Adipocyte (in vitro differentiated cells): ENCODE measurements at places on chromosomes 7 and 10.

DNA sequence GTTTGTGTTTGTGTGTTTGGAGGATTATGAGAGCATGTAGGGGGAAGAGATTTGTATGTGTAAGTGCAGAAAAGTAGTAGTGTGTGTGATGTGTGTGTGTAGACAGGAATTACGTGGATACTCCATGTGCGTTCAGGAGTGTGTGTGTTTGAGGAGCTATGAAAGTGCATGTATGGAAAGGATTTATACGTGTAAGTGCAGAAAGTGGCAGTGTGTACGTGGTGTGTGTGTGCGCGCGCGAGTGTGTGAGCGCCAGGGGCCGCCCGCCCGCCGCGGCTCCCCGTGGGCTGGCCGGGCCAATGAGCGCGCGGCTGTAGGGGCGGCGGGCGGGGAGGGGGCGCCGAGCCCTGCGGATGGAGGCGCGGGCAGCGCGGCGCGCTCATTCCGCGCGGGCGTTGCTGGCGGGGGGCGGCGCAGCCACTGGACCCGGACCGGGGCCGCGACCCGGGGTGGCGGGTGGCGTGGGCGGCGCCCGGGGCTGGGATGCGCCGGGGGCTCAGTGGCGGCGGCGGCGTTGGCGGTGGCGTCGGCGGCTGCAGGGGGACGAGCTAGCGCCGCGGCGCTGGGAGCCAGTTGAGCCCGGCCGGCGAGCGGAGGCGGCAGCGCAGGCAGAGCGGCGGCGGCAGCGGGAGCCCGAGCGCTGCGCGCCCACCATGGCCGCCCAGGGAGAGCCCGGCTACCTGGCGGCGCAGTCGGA is at the start of gene BICC1:
TSS of gene BICC1 (plus strand) at position 382 of the 697 bp plus-strand sequence. CDS start at position 654, 272 bp downstream.
- peak; percentile 88 for DNase-seq

- no peak for DNase-seq
These were observed 546.3 kb downstream of the SDK1 start for GRCh38 chr7:3847336-3847735.

- no peak for DNase-seq
These were observed 231.7 kb downstream of the USP6NL start for GRCh38 chr10:11379771-11380170.

- peak; percentile 92 for DNase-seq
These were observed 809 bp downstream of the C10orf143 start for GRCh38 chr10:130109796-130110245.

DNA sequence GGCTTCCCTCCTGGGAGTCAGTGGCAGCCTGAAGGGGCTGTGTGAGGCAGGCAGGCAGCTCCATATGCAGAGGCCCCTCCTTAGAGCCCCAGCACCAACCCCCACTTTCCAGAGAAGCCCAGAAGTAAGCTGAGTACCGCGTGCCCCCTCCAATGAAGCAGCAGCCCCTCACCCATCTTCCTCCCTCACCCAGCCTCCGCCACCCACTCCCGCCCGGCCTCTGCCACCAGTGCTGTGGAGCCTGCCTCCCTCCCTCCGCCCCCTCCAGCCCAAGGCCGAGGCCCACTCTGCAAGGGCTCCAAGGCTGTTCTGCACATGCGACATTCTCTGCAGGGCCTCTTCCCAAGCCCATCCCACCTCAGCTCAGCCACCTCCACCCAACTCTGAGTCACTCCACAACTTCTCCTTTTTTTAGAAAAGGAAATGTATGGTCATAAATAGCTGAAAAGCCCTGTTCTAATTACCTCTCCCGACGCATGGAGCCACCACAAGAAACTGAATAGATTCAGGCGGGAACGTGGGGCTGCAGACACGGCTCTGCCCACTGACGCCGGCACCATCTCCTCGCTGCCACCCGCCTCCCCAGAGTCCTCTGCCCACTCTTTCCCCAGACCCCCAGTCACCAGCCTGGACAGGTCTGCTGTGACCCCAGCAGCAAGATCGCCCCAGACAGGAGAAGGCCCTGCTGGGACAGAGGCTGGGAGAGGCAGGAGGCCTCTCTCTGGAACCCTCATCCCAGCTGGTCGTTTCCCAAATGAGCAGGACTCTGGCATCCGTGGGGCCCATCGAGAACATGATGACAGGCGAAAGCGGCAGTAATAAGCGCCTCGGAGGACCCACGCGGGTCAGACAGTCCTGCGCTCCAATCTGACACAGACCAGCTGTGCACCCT is 213.9 kb downstream of the MAD1L1 start:
- DNase-seq, result peak; percentile 80

GRCh38 chr10:25725917-25726716 is 207.9 kb upstream of the MYO3A start:
- peak; percentile 66 for DNase-seq

- DNase-seq, result no peak
These were observed 49.6 kb upstream of the ADO start for GRCh38 chr10:62754963-62755362.

GRCh38 chr10:92131275-92131820 is 159.5 kb downstream of the CPEB3 start:
- DNase-seq, result no peak

GRCh38 chr10:120917521-120918250 is 66.5 kb downstream of the WDR11 start:
- no peak for DNase-seq

- DNase-seq, result no peak
These were observed 325.5 kb downstream of the GRID1 start for GRCh38 chr10:86041116-86041515.

- DNase-seq, result peak; percentile 68
These were observed 90.1 kb downstream of the NPSR1 start for GRCh38 chr7:34747867-34748727.

GRCh38 chr10:82505009-82505408 is 630.0 kb downstream of the NRG3 start:
- no peak for DNase-seq

- no peak for DNase-seq
These were observed 362.7 kb downstream of the GLRX3 start for GRCh38 chr10:130498934-130499333.

DNA sequence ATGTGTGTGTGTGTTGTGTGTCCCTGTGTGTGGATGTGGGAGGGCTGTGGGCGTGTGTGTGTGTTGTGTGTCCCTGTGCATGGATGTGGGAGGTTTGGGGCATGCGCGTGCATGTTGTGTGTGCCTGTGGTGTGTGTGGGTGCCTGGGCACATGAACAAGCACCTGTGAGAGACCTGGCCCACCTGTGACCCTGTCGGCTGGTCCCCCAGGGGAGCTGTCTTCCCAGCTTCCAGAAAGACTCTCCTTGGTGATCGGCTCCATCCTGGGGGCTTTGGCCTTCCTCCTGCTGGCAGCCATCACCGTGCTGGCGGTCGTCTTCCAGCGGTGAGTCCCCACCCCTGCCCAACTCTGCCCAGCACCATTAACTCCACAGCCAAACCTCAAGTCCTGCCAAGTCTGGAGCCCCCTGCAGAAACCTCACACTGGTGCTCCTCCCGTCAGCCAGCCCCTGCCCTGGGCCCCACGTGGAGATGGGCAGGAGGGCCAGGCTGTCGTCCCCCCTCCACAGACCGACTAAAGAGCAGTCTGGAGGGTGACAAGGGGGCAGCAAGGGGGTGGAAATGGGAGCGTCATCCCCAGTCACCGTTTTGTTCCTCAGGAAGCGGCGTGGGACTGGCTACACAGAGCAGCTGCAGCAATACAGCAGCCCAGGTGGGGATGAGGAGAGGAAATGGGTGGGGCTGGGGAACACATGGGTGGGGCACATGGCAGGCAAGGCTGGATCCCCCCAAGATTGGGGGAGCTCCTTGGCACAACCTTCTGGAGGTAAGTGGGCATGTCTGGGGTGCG is 12.7 kb downstream of the EPHB6 start:
- DNase-seq, result no peak

- DNase-seq, result no peak
These were observed 11.7 kb downstream of the TBATA start for GRCh38 chr10:70773461-70773860.

DNA sequence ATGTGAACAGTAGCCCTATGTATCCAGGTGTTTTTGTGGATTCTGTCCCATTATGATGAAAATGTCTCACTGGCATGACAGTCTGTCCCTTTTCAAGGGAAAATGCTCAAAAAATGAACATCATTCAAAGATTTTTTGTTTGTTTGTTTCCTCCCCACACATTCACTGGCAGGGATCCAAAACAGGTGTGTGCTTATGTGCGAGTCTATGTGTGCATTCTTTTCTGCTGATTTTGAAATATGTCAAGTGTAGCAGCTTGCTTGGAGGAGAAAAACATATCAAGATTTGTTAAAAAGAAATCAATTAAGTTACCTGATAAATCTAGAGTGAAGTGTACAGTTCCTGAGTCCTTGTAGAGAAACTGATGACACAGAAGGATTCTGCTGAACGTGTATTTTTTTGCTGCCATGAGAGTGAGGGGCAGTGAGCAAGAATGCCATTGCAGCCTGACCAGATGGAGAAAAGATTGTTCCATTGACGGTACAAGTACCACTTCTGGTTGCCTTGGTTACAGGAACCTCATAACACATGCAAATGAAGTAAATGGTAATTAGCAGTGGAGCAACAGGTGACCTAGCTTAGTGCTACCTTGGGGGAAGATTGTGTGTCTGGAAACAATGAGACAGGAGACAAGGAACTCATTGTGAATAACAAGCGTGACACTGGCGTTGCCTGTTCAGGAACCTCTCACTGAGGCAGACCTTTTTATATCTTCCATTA is 277.4 kb upstream of the PHYHIPL start:
- no peak for DNase-seq

DNA sequence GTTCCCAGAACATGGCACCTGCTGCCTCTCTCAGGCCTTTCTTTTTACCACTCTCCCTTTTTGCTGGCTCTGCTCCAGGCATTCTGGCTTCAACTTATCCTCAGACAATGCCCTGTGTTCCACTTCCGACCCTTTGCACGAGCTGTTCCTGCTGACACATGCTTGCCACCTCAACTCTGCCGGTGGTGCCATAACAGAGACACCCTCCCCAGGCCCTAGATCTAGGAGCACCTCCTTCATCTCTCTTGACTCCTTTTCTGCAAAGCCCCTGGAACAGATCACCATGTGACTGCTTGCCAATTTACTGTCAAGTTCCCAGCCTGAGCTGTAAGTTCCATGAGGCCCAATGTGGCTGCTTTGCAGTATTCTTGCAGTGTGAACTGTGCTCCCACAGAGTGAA is 256.0 kb upstream of the MKI67 start:
- no peak for DNase-seq

- DNase-seq, result peak; percentile 89
These were observed 571.1 kb downstream of the IPMK start for GRCh38 chr10:57696641-57697040.

DNA sequence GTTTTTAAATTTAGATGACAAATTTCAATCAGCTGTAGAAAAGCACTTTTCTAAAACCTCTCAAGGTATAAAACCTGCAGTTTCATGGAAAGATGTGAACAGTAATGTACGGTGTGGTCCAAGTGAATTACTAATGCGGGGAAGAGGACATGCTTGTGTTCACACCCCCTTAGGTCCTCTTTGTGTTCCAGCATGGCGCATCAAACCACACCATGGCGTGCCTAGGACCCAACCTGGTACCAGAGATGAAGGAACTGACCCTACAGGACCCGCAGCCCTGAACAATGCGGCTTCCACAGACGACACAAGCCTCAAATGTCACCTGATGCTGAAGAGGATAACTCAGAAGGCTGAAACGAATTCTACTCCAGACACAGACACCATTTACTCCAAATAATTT is 81.3 kb upstream of the GPR22 start:
- no peak for DNase-seq

- no peak for DNase-seq
These were observed 128.4 kb downstream of the DGKI start for GRCh38 chr7:137718355-137718754.

DNA sequence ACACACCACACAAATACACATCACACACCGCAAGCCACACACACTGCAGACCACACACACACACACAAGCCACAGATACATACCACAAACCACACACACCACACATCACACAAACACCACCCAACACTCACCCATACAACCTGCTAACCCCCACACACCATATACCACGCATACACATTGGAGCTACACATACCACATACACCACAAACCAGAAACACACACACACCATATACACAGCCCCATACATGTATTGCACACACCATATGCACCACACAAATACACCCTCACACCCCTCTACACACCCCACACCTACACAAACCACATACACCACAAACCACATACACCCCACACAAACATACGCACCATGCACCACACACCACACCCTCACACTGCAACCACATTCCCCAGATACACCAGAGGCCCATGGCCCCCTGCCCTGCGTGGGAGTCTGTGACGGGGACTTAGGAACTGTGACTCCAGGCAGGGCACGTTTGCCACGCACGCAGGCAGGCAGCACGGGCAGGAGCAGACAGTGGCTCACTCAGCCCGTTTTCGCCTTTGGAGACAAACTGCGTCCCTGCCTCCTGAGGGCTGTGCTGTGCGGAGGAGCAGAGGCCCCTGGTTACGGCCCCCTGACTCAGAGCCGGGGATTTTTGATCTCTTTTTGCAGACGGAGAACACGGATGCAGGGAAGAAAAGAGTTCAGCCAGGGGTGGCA is 52.6 kb downstream of the TMEM209 start:
- no peak for DNase-seq

DNA sequence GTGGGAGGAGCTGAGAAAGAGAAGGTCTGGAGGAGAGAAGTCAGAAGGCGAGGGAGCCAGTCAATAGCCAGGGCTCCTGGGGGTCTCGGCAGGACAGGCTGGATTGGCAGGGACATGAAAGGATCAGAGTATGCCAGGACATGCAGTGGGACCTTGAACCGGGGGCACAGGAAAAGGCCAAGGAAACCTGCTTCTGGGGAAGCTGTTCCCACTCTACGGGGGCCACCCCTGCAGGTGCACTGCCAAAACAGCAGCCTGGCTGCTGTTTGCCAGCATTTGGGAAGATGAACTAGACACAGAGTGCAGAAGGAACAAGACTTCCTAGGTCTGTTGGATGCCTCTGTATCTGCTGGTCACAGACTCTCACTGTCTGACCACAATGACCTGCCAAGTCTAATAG is 194.9 kb upstream of the PRSS58 start:
- no peak for DNase-seq

DNA sequence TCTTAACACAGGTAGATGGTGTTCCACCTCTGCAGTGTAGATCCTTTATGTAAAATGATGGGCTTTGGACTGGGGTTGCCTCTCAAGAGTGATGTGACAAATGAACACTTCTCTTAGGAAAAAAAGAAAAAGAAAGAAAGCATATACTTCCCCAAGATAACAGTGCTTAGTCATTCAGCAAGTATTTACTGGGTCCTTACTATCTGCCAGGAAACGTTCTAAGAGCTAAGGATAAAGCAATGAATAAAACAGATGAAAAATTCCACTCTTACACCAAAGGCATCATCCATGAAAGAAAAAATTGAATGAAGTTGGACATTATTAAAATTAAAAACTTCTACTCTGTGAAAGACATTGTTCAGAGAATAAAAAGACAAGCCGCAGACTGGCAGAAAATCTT is 177.3 kb downstream of the C7orf25 start:
- DNase-seq, result no peak

DNA sequence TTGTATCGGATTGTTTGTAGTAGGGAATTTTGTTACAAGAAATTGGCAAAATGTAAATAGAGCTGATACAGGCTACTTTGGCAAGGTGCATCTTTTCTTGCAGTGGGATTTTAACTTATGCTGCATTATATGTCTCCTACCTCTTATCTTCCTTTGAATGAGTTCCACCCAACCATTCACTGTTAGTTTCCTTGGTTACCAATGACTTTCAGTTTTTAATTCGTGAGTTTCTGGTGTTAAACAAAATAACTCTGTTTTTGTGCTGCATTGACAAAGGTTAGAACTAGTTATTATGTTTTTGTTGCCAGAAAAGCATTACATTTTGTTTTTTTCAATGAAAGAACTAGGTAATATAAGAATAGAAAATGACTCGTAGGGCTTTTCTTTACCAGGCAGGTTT is 327.2 kb downstream of the LHFPL3 start:
- DNase-seq, result no peak

- no peak for DNase-seq
These were observed 101.8 kb upstream of the FZD8 start for GRCh38 chr10:35743851-35744250.
